ENCODE measurements at places on chromosomes 1 and 21.

DNA sequence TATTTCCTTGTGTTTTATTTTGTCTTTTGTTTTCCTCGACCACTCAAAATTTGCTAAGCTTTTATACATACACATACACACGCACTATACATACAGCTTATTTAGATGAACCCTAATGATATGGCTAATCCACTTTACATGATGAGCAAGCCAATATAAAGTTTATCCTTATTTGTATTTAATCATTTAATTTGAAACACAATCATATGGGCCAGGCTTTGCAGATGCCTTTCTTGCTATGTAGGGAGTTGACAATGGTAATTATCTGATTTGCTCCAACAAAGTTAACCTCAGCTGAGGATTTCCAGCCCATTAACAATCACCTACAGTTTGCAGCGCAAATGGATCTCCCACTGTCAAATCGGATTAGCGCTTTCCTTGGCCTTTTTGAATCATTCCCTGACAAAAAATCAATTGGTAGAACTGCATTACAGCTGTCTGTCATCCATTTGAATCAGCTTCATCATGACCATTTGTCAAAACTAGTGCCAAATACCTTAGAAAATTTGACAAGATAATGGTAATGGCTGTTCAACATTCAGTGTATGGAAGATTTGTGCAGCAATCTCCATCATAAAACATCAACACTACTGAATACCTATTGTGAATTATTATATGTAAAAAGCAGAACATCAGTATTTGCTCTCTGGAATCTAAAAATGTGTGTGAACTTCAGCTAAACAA, 352.6 kb downstream of the MRPL39 start:
- no peak for DNase-seq

- no peak for DNase-seq
Measured at GRCh38 chr1:5001466-5001865, 347.1 kb downstream of the AJAP1 start.

DNA sequence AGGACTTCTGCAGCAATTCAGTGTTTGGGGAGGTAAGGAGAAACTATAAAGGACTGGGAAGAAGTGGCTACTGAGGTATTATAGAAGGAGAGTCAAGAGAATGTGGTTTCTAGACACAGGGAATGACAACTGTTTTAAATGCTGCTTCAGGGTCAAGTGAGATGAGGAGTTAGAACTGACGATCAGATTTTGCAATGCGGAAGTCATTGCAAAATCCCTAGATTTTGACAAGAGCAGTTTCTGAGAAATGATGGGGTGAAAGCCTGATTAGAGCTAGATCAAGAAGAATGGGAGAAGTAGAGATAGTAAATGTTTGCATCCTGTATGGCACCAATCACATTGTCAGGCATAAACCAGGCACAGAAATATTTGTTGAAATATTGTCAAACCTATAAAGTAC, 4.7 kb upstream of the TSNAX start:
- DNase-seq: no peak

- DNase-seq: no peak
Measured at GRCh38 chr1:1788646-1789431, 10.6 kb upstream of the NADK start.

- no peak for DNase-seq
Measured at GRCh38 chr1:50846224-50846839, 113.7 kb downstream of the FAF1 start.
